Fibroblast of villous mesenchyme (primary cell): ENCODE measurements at places on chromosomes 6 and 20.

DNA sequence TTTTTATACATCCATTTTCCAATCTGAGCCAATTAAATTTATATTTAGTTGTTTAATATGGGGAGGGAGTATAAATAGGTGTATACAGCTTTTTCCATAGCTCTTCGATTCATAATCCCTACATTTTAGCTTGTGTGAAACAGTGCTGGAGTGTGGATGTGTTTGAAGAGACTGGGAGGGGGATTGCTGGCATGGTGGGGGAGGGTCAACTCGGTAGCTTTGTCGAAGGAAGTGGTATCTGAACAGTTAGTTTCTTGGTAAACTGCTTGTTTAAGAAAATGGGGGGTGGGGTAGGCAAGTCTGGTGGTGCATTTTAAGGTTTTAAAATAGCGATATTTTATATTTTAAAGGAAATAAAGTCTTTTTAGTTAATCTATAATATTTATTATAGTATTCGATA, 1.4 kb upstream of the LIN28B start:
- no peak for DNase-seq

DNA sequence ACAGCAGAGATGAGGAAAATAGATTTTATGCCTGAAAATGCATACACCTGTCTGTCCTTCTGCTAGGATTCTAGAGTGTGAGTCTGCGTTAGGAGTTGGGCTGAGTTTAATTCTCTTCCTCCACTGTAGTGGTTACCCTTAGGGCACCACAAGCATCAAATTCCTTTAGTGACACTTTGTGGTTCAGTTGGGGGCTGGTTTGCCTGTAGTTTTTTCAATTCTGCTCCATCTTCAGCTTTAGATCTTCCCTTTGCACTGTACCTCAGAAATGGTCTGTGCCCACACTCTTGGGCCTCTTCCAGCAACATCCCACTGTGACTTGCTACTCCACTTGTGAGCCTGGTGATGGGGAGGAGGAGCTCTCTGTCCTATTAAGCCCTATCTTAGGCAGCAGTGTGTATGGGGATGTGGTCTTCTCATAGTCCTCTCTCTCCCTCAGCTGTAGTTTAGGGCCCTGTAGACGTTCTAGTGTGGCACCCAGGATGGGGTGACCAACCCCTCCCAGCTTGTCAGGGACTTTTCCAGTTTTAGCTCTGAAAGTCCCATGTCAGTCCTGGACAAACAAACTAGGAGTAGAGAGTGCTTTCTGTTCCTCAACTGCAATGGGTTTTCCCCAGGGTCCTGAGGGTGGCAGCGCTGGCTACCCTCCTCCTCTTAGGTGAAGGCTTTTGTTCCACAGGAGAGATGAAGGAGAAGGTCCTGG, 19.7 kb upstream of the OGFRL1 start:
- no peak for DNase-seq

DNA sequence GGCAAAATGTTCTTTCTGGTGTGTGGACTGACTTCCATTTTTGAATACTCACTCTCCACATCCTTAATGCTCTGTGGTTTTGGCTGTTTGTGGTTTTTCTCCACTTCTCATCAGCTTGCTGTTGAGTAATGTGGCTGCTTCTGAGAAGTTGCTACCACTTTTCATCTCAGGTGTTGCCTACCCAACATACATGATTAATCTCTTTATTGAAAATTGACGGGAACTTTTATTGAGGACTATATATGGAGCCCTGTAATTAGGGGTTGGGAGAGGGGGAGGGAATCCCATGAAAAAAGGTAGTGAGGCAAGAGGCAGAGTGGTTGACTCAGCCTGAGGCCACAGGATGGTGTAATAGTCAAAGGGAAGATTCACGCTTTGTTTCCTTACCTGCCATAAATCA, 17.6 kb downstream of the IL22RA2 start:
- peak; percentile 18 for DNase-seq

DNA sequence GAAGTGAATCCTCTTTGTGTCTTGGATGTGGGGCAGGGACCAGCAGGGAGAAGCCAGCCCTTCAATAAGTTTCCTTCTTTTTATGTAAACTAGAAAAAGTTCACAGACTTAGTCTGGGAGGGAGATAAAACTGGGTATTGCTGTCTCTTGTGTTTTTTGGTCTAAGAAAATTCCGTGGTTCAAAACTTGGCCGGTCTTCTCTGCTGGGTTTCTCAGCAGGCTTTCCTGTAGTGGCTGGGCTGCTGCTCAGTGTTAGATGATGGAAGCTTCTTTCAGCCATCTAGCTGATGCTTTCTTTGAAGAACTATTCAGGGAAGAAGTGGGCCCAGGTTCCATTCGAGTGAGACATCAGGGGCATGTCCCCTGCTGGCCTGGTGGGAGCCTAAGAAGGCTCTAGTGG, 70.7 kb upstream of the SCP2D1 start:
- no peak for DNase-seq

DNA sequence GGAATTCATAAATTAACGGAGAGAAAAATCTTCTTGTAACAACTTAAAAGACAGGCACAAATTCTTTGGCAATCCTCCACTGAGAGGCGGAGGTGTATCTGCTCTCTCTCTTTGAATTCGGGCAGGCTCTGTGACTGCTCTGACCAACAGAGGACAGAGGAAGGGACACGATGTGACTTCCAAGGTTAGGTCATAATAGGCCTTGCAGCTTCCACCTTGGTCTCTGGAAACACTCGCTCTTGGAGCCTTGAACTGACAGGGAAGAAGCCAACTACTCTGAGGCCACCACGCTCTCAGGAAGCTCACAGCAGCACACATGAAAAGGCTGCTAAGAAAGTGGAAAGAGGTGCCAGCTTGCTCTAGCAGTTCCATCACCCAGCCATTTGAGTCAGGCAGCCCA, 14.9 kb downstream of the TOMM34 start:
- no peak for DNase-seq

GRCh38 chr20:7490288-7490687, 450.0 kb downstream of the HAO1 start:
- DNase-seq: no peak

- DNase-seq: no peak
Measured at GRCh38 chr20:10696650-10697049, 22.9 kb upstream of the JAG1 start.

DNA sequence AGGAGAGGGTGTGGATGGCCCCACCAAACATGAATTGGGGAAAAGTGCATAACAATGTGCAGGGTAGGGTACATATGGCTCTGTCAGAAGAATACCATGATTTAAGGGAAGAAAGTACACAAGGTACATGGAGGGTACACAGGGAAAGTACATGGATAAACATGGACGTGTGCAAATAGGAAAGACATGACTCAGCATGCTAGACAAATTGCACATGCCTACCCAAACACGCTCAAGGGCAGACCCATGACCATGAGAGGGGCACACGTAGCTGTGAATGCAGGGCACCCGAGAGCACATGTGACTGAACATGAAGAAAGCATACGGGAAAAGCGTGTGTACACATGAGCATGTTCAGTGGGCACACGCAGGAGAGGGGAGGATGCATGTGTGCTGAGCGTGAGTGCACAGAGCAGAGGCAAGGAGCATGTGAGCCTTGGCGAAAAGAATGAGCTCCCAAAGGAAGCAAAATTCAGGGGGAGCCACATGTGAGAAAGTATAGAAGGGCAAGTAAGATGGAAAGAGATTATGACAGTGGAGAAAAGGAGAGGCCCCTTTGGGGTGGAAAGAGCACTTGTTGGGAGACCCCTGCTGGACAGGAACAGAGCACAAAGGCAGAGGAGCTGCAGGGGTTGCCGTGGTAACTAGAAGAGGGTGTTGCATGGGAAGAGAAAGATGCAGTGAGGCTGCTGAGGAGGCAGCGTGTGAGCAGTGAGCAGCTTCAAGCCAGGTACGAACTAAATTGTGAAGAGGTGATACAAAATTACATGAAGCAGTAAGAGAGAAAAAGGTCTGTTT, 17.8 kb downstream of the OR2H2 start:
- DNase-seq: peak; percentile 28

DNA sequence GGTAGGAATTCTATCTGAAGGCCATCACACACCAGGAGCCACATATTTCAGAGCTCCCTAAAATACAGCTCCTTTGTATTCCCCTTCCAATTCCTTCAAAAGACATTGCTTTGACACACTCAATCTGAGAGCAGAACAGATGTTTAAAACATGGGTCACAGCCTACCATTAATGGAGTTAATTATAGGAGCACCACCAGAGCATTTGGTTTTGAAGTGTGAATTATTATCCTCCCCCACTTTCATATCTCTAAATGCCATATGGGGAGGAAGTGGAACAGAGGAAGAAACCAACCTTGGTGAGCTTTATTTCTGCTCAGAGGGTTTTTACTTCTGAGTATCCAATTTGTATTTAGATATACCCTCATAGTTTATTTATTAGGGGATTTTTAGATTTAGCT, 50.7 kb upstream of the TNFRSF21 start:
- no peak for DNase-seq

DNA sequence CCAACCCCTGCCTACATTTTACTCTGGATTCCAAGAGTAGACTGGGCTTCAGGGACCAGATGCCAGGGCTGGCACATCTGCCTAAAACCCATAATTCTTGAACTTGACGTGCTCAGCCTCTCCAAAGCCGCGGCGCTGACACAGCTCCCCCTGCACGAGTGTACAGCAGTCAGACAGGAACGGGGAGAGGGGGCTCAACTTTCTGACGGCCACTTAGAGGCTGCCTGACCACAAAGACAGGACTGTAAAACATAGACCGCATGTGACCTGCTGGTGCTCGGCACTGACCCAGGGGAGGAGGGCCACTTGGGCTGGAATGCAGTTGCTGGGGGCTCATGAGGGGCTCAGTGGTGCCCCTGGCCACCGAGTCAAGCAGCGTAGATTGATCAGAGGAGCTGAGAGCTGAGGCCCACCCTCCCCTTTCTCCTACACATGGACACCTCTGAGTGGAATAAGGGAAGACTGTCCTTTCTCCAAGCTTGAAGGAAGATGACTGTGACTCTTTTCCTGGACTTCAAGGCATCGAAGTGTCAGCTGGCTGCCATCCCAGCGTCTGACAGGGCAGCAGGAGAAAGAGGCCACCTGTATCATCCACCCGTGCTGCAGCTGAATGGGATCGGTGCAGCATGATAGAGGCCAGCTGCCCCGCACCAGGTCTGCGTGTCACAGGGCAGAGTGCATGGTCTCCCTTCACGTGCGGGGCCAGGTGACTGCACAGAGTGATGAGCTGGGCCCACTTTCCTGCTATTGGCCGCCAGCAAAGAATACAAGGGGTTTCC, 171.3 kb upstream of the AGPAT4 start:
- no peak for DNase-seq

DNA sequence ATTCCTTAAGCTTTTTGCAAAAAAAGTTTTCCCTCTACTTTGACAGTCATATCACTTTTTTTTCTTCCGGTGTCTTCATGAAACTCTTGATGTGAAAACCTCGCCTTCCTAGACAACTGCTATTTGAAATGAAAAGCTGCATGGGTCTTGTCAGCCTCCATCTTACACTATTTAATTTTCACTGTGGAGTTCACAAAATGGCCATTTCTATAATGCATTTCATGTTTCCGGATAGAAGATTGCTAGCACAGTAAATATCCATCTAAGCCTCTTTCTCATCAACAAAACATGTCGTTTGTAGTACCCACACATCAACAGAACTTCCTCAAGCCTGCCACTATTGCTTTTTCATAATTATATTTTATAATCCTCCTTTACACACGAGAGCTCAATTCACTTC, 204.9 kb upstream of the ID4 start:
- no peak for DNase-seq

- DNase-seq: no peak
Measured at GRCh38 chr6:41258196-41258493, 28.3 kb downstream of the TREM1 start.

DNA sequence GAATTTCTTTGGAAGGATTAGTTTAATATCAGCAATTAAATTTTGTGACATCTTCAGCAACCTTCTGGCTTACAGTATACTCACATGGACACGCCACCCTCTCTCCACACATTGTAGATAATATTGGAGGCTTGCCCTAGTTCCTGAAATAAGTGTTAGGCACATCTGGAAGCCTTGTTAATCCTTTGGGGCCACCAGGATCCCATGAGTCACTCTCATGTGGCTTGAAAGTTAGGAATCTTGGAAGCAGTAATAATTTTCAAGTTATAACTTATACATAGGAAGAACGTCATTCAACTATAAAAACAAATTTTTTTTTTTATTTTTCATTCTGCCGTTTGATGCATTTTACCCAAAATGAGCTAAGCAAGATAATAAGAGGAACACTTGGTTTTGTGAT, 20.5 kb downstream of the LAMA4 start:
- peak; percentile 91 for DNase-seq

DNA sequence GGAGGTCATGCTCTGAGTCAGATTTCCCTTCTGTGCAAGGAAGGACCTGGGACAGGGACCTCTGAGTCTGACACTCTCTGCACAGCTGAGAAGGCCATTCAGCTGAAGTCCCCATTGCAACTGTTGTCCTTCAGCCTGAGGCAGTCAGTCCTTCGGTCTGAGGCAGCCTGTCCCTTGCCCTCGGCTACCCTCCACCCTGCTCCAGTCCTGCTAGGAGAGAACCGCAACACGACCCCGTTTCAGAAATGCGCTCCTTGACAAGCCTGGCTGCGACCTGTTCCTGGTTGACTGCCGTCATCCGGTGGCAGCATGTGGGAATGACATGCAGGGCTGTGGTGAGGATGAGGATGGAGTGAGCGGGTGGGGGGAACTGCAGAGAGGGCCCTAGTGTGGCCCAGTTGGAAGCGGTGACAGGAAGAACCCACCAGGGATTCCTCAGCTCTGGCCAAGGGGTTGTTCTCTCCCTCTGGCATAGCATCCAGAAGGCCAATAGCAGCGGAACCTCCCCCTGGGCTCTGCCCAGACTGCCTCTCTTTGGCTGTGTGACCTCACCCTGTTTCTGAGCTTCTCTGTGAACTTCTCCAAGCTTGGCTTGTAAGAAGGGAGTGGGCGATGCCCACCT, 40.3 kb upstream of the ANGPT4 start:
- DNase-seq: peak; percentile 52

- DNase-seq: no peak
Measured at GRCh38 chr6:17866876-17867444, 120.5 kb downstream of the KIF13A start.
